ENCODE measurements at places on chromosomes 3 and 15. TPM values are rescaled to one million over a fixed set of nuclear protein-coding genes. Genes with fewer than 3 reads are reported as not detected.

Gene PYGO1
- total RNA-seq = 4.4 TPM

Gene SPTBN5
- 0.53 TPM for total RNA-seq

Gene PLSCR4
- total RNA-seq = 99.1 TPM

Gene LIPH
- total RNA-seq = 0.87 TPM

Gene CCR5
- not detected for total RNA-seq

Gene AADAC
- 10.6 TPM for total RNA-seq

Gene OCA2
- total RNA-seq = under 0.01 TPM

Gene PLAAT1
- not detected for total RNA-seq

Gene ZNF654
- total RNA-seq = 11.1 TPM

Gene SLC51B
- not detected for total RNA-seq
